Activated CD4-positive, alpha-beta memory T cell treated with anti-CD3 and anti-CD28 coated beads for 36 hours (primary cell): ENCODE measurements at places on chromosomes 2 and 18. TPM values are rescaled to one million over a fixed set of nuclear protein-coding genes. Genes with fewer than 3 reads are reported as not detected.

GRCh38 chr18:63325086-63325686 lies 5.6 kb upstream of the BCL2 start:
- DNase-seq, result no peak

Gene NT5C1B
- not detected for total RNA-seq

Gene BMPR2
- total RNA-seq, result 8.2 TPM

Gene EPG5
- total RNA-seq, result 18.8 TPM

- no peak for DNase-seq
Observed at GRCh38 chr2:241010531-241011295, 12.3 kb downstream of the SNED1 start.
